ENCODE measurements at places on chromosomes 5 and 9.

- no peaks in the 10 kb centered on the region for H3K4me1 ChIP-seq
- no peak overlapping the region for H3K4me3 ChIP-seq
- no peak for DNase-seq
- H3K27ac ChIP-seq = no peak overlapping the region
- H3K36me3 ChIP-seq = no peaks in the 10 kb centered on the region
Observed at GRCh38 chr9:76490249-76490990, 31.4 kb downstream of the GCNT1 start.

DNA sequence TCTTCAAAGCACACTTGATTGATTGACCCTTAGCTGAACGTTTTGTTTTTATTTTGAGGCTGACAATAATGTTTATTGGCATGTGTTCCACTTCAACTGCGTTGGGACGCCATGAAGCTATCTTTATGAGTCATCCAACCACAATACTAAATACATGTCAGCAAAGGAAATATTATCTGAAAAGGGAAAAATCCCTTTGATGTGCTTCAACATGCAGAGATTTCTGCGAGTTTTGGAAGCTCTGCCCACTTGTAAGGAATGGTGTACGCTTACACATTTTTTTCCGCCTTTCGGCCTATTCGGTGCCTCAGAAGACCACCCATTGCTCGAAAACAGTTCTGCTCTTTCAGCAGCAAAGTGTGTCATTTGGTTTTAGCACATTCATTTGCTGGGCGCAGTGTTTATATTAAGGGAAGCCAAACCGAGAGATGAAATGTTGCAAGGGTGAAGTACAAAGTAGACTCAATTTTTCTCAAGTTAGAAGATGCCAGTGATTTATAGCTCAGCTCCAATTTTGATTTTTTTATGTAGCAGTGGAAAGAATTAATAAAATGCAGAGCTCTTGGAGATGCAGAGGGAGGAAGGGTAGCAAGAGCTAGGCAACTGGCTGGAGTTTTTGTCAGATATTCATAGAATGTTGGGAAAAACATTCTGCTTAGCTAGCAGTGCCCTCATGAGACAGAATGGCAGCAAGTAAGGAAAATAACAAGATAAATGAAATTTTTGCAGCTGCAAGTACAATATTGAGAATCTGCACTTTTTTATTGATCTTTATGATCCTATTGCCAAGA, 68.9 kb downstream of the PRDM6 start:
- H3K4me3 ChIP-seq = no peak overlapping the region
- H3K4me1 ChIP-seq = no peaks in the 10 kb centered on the region
- DNase-seq = no peak
- peaks cover 17% of the 10 kb centered on the region for H3K27me3 ChIP-seq
- H3K36me3 ChIP-seq = no peaks in the 10 kb centered on the region

DNA sequence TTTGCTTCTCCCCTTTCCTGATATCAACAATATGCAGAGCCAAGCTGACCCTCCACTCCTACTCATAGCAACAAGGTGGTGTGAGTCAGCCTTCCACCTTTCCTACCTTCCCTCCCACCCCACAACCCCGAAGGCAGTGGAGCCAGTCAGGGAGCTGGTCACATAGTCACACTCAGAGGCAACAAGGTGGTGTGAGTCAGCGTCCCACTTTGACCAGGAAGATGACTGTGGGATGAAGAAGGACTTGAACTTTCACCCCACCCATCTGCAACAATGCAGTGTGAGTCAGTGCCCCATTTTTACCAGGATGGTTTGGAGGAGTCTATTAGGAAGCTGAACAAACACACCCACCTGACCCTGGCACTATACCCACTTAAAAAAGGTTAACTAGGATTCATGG, 30.1 kb upstream of the ZNF782 start:
- H3K27ac ChIP-seq = no peak overlapping the region
- no peak for DNase-seq
- peaks cover 18% of the 10 kb centered on the region for H3K36me3 ChIP-seq

DNA sequence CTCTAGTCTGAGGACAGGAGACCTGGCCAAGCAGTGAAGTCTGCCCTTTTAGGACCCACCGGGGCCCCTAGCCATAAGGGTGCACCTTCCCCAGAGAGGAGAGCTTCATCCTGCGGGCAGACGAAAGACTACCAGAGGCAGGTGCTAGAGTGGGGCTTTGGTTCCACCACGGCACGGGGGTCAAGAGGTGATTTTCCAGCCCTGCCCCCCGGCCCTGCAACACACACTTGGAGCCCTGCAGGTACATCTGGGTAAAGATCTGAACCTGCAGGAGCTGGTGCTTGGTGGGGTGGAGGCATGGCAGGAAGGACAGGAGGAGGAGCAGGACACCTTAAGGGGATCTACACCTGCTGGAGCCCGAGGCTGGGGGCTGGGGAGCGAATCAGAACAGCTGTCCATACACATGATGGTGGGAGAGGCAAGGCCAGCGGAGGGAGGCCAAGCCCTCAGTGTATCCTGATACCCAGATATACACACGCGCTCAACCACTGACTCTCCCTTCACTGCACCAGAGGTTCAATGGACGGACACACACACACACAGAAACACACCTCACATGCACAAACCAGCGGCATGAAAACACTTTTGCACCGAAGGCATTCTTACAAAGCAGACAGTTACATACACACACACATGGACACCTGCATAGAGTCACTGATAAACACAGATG, 98.4 kb upstream of the MVB12B start:
- H3K4me3 ChIP-seq = no peak overlapping the region
- H3K36me3 ChIP-seq = no peaks in the 10 kb centered on the region
- H3K4me1 ChIP-seq = peaks cover 10% of the 10 kb centered on the region

DNA sequence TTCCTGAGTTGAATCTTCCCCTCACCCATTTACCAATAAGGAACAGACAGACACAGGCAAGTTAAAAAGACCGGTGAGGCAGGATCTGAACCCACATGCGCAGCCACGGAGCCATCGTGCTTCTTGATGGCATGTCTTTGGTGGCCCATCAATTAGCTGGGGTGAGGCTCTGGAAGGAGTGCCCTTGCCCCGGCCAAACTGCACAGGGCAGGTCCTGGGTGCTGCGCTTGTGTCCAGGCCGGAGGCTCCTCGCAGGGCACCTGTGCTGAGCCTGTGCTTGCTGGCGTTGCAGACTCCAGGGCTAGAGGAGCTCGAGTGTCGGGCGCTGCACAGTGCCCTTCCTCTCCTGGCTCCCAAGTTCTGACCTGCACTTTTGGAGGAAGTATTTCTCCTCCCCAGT, 66.4 kb downstream of the PSMB7 start:
- H3K4me1 ChIP-seq = no peaks in the 10 kb centered on the region
- H3K36me3 ChIP-seq = peaks cover 3% of the 10 kb centered on the region
- no peaks in the 10 kb centered on the region for H3K27me3 ChIP-seq
- no peak overlapping the region for H3K27ac ChIP-seq
- H3K4me3 ChIP-seq = no peak overlapping the region

DNA sequence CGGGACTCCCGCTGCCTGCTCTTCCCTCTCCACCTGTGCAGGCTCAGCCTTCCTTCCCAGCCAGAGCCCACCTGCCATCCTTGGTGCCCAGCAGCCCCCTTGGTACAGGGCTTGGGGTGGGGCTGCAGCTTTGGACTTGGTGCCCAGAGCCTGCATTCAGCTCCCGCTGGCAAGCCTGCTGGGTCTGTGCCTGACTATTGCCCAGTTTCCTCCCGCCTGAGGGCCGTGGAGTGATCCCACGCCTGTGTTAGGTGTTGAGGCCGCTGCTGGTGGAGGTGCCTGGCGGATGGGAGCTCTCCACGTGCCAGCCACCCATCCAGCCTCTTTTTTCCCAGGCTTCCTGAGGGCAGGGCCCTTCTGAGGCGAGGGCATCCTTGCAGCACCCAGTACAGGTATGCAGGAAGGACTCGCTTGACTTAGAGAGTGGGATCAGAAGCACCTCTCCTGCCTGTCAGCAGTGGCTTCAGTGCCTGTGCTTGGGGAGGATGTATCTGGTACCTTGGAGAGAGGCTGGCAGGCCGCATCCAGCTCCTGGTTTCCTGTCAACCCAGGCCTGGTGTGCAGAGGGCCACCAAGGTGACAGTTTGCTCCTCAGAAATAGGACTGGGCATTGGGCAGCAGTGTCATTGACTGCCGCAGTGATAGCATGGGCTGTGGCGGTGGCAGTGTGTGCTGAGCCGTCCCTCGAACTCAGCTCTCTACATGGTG, 7.8 kb downstream of the RXRA start:
- H3K4me1 ChIP-seq = peaks cover 11% of the 10 kb centered on the region
- no peaks in the 10 kb centered on the region for H3K27me3 ChIP-seq
- no peaks in the 10 kb centered on the region for H3K36me3 ChIP-seq
- no peak overlapping the region for H3K27ac ChIP-seq
- H3K4me3 ChIP-seq = no peak overlapping the region

DNA sequence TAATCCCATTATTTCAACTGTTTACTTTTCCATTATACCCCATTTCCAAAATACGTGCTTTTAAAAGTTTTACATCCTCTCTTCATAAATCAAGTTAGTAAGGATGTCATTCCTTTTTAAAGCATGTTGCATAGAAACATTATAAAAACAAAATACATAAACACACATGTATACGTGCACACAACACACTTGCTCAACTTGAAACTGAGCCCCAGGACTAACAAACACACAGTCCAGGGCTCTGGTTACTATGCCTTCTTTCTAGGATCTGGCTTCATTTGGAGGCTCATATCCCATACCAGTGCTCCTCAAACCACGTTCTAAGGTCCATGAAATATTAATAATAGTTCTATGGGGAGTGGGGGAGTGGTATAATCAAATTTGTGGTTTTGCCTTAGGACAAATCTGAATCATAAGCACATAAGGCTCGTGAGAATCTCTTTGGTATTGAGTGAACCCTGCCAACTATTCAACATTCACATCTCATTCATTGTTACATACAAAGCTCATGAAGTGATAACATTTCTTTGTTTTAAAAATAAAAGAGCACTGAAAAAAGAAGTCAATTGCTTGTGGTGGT, 55.2 kb downstream of the NFIB start:
- DNase-seq = no peak
- H3K27ac ChIP-seq = no peak overlapping the region
- no peak overlapping the region for H3K4me3 ChIP-seq
- H3K27me3 ChIP-seq = no peaks in the 10 kb centered on the region
- no peaks in the 10 kb centered on the region for H3K36me3 ChIP-seq
- H3K4me1 ChIP-seq = no peaks in the 10 kb centered on the region

DNA sequence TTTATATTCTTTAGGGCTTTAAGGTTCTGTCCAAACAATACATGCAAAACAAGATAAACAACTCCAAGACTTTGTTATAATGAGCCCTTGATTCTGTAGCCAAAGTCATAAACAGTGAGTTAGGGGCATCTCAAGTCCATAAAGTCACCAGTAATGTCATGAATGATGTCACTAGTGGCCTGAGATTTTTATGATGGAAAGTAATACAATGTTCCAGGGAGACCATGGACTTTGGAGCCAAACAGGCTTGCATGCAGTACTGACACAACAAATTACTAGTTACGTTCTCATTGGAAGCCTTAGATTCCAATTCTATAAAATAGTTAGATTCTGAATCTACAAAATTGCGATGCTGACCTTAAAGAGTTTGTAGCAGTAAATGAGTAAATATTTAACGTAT, 280.0 kb downstream of the HINT1 start:
- H3K4me1 ChIP-seq = peaks cover 13% of the 10 kb centered on the region
- no peaks in the 10 kb centered on the region for H3K36me3 ChIP-seq
- H3K27ac ChIP-seq = no peak overlapping the region
- DNase-seq = no peak

- no peak overlapping the region for H3K4me3 ChIP-seq
- H3K4me1 ChIP-seq = no peaks in the 10 kb centered on the region
- H3K36me3 ChIP-seq = no peaks in the 10 kb centered on the region
- peaks cover 1% of the 10 kb centered on the region for H3K27me3 ChIP-seq
- no peak for DNase-seq
- H3K27ac ChIP-seq = no peak overlapping the region
Observed at GRCh38 chr5:122170620-122171019, 41.3 kb downstream of the ZNF474 start.

- H3K27ac ChIP-seq = no peak overlapping the region
- DNase-seq = peak; percentile 42
- H3K27me3 ChIP-seq = no peaks in the 10 kb centered on the region
- H3K36me3 ChIP-seq = no peaks in the 10 kb centered on the region
- no peak overlapping the region for H3K4me3 ChIP-seq
Observed at GRCh38 chr9:96327694-96328352, 25.8 kb upstream of the HSD17B3 start.

- H3K27ac ChIP-seq = no peak overlapping the region
- no peaks in the 10 kb centered on the region for H3K27me3 ChIP-seq
- no peaks in the 10 kb centered on the region for H3K4me1 ChIP-seq
Observed at GRCh38 chr5:60806591-60807243, 37.4 kb downstream of the ELOVL7 start.

- H3K4me3 ChIP-seq = no peak overlapping the region
- no peak overlapping the region for H3K27ac ChIP-seq
- DNase-seq = no peak
- H3K27me3 ChIP-seq = peaks cover 3% of the 10 kb centered on the region
- no peaks in the 10 kb centered on the region for H3K36me3 ChIP-seq
- H3K4me1 ChIP-seq = no peaks in the 10 kb centered on the region
Observed at GRCh38 chr5:33929925-33930690, 6.1 kb upstream of the RXFP3 start.

DNA sequence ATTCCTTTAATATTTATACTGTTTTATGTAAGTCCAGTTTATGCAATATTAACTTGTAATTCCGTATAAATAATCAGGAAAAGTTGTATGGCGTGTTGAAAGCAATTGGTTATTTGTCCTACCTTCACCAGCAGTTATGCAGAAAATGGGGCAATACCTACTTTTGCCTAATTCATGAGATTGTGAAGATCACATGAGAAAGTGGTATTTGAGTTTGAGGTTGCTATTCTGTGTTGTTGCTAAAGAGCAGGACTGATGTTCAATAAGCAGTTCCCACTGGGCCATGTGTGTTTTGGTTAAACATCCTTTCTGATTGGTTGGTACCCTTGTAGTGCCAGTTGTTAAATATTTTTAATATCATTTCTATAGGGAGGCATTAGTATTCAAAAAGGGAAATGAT, 3.2 kb downstream of the TGFBR1 start:
- peak overlapping the region; percentile 83 for H3K4me3 ChIP-seq
- no peaks in the 10 kb centered on the region for H3K27me3 ChIP-seq
- H3K27ac ChIP-seq = peak overlapping the region; percentile 31
- peaks cover 84% of the 10 kb centered on the region for H3K4me1 ChIP-seq
- no peak for DNase-seq
- H3K36me3 ChIP-seq = peaks cover 9% of the 10 kb centered on the region

Measured in naive thymus-derived CD8-positive, alpha-beta T cell (primary cell).